Neural crest cell (in vitro differentiated cells): ENCODE measurements at places on chromosomes 5 and 9. TPM values are rescaled to one million over a fixed set of nuclear protein-coding genes. Genes with fewer than 3 reads are reported as not detected.

- H3K36me3 ChIP-seq: no peaks in the 10 kb centered on the region
- H3K27ac ChIP-seq: no peak overlapping the region
- DNase-seq: no peak
Observed at GRCh38 chr9:18394847-18395351, 79.1 kb upstream of the ADAMTSL1 start.

DNA sequence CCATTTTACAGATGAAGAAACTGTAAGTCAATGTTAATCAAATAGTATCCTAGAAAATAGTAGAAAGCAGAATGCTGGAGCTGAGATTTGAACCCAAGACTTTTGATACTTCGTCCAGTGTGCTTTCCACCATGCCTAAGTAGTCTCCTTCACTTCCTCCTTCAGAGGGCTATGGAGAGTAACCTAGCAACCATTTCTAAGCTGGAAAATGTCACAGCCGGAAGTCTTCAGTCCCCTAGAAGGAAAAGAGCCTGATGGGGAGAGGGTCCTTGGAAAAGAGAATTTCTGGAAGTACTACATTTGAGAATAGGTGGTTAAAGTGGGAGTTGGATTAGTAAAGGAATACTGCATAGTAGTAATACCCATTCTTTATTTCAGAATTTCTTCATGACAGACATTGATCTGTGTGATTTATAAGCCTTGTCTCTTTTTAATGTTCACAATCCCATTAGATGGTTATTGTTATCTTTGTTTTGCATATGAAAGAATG is 32.7 kb downstream of the PCDHAC2 start:
- no peak overlapping the region for H3K27ac ChIP-seq
- no peaks in the 10 kb centered on the region for H3K36me3 ChIP-seq
- peak overlapping the region; percentile 52 for H3K4me3 ChIP-seq
- no peak for DNase-seq

DNA sequence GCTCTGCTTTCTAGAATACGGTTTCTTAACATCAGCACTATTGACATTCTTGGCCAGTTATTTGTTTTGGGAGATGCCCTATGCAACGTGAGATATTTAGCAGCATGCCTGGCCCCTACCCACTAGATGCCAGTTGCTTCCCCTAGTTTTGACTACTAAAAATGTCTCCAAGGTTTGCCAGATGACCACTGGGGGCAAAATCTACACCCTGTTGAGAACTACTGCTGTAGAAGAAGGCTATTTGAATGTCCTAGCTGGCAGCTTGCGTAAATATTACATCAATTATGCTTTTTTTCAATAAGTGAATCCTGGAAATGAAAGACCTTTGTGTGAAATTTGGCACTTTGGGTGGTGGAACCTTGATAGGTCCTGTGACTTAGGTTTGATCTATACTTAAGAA is 5.0 kb downstream of the NCBP1 start:
- peaks cover 4% of the 10 kb centered on the region for H3K36me3 ChIP-seq
- peaks cover 22% of the 10 kb centered on the region for H3K4me1 ChIP-seq
- H3K4me3 ChIP-seq: no peak overlapping the region
- no peak overlapping the region for H3K27ac ChIP-seq
- DNase-seq: no peak

GRCh38 chr9:133074111-133074651 is 12.4 kb downstream of the CEL start:
- peaks cover 3% of the 10 kb centered on the region for H3K36me3 ChIP-seq
- H3K4me3 ChIP-seq: no peak overlapping the region
- H3K27ac ChIP-seq: peak overlapping the region; percentile 50
- no peaks in the 10 kb centered on the region for H3K4me1 ChIP-seq
- no peaks in the 10 kb centered on the region for H3K27me3 ChIP-seq

DNA sequence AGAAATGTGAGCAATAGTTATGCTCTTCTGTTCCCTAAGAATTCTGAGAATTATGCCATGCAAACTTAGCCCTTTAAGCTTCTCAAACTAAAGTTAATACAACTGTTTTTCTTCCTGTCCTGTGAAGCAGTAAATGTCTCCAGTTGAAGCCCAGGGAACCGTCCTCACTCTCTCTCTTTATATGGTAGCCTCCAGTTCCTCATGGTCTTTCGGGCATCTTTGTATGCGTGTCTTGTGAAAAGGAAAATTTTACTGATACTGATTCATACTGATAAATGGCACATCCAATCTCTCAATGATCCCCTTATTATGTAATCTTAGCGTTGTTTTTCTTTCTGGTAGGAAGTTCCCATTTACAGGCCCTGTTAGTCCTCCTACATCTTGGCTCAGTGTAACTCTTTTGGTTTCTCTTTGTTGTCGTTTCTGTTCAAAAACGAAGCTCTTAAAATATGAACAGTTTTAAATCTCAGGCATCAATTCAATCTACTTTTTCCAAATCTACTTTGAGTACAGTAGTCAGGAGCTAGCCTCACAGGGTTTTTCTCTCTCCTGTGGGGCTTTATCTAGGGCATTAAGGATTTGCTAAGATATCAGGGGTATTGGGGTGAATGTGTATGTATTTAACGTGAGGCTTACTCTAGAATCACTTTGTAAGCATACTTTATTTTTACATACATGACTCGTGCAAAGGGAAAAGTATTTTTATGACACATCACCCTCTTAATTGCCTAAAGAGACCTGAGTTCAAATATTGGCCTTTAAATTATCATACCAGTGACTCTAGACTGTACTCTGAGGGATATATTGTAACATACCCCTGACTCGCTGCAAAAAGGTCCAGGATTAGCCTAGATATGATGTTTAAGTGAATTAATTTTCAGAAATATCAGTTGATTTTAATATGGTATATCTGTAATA is 258.0 kb downstream of the NR3C1 start:
- DNase-seq: no peak
- H3K4me3 ChIP-seq: no peak overlapping the region
- H3K4me1 ChIP-seq: no peaks in the 10 kb centered on the region
- H3K27ac ChIP-seq: no peak overlapping the region
- no peaks in the 10 kb centered on the region for H3K36me3 ChIP-seq

DNA sequence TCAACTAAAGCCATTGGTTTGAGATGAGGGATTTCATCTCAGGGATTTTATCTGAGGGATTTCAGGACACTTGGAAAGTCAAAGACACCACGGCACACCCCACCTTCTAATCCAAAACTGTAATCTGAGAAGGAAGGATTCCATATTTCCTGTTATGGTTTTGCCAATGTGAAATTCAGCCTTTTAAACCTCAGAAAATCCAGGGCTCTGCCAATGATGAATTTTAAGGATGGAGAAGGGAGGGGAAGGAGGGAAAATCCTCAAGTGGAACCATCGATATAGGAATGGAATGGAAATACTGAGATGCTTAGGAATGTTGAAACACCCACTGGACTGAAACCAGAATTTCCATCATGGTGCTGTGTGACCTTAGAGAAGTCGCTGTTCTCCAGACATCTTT is 5.3 kb downstream of the C1QTNF3 start:
- peaks cover 73% of the 10 kb centered on the region for H3K4me1 ChIP-seq
- no peak overlapping the region for H3K27ac ChIP-seq
- H3K27me3 ChIP-seq: no peaks in the 10 kb centered on the region
- peaks cover 26% of the 10 kb centered on the region for H3K36me3 ChIP-seq
- no peak overlapping the region for H3K4me3 ChIP-seq

GRCh38 chr5:173745123-173745522 is 128.7 kb upstream of the BOD1 start:
- no peaks in the 10 kb centered on the region for H3K27me3 ChIP-seq
- H3K27ac ChIP-seq: no peak overlapping the region
- peaks cover 20% of the 10 kb centered on the region for H3K4me1 ChIP-seq
- DNase-seq: no peak
- no peak overlapping the region for H3K4me3 ChIP-seq

- no peak for DNase-seq
- no peak overlapping the region for H3K27ac ChIP-seq
- H3K4me1 ChIP-seq: peaks cover 18% of the 10 kb centered on the region
- H3K27me3 ChIP-seq: no peaks in the 10 kb centered on the region
Observed at GRCh38 chr9:95111716-95112115, 205.8 kb downstream of the FANCC start.

DNA sequence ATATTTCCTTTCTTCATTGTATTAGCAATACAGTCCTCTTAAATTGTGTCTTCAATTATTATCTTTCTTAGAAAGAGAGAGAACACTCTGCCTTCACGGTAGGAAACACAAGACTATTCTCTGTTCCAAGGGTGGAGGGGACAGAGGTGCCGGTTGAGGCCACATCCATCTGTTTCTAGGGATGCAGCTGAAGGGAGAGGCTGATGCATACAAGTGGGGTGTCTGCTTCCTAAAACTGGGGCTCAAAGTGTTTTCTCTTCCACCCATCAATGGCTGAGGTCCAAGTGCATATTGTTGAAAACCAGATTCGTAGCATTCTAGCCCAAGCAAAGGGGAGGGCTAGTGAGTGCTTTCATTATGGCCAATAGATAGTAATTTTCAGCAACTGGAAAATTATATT is 9.5 kb downstream of the IRX2 start:
- H3K4me1 ChIP-seq: peaks cover 64% of the 10 kb centered on the region
- peak overlapping the region; percentile 62 for H3K4me3 ChIP-seq
- peaks cover 9% of the 10 kb centered on the region for H3K36me3 ChIP-seq
- no peak for DNase-seq
- no peak overlapping the region for H3K27ac ChIP-seq

DNA sequence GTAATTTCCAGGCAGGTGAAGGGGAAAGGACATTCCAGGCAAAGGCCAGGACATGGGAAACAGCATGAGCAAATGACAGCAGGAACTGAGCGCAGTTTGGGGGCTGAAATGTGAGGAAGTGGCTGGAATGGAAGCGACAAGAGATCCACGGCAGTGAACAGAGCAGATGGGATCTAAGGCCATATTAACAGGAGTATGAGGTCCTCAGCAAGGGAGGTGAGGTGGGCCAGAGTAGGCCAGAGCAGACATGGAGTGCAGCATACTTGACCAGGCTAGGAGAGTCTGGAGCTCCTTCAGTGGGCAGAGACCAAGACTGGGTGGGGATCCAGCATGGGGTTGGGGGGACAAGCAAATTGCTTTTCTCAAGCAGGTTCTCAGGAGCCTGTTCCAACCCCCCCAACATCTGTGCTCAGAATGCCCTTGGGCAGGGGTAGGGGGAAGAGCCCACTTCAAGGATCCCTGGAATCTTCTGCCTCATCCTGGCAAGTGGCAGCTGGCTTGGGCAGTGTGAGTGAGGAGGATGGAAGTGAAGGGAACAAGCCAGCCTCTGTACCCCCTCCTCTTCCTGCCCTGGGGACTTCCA is 34.5 kb downstream of the DAB2IP start:
- H3K36me3 ChIP-seq: no peaks in the 10 kb centered on the region
- H3K27ac ChIP-seq: no peak overlapping the region
- no peaks in the 10 kb centered on the region for H3K27me3 ChIP-seq
- DNase-seq: no peak

DNA sequence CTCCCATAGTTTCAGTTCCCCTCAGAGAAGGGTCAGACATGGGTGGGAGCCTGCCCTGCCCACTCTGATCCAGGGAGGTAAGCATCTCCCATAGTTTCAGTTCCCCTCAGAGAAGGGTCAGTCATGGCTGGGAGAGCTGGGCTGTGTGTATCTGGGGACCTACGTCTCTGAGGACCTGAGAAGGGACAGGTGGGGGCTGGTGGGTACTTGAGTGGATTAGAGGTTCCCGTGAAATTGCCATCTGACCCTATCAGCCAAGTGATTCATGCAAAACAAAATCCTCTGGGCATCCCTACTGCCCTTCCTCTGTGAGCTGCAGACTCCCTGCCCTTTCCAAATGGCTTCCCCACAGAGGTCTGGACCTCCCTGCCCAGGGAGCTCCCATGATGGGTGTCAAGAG is 3.9 kb downstream of the ENHO start:
- H3K27ac ChIP-seq: no peak overlapping the region
- no peaks in the 10 kb centered on the region for H3K36me3 ChIP-seq
- peaks cover 6% of the 10 kb centered on the region for H3K4me1 ChIP-seq
- DNase-seq: no peak

- H3K4me3 ChIP-seq: no peak overlapping the region
- no peaks in the 10 kb centered on the region for H3K4me1 ChIP-seq
- H3K27me3 ChIP-seq: no peaks in the 10 kb centered on the region
- H3K27ac ChIP-seq: no peak overlapping the region
Observed at GRCh38 chr9:115362640-115363039, 244.7 kb upstream of the TNC start.

- peaks cover 17% of the 10 kb centered on the region for H3K36me3 ChIP-seq
- H3K27me3 ChIP-seq: no peaks in the 10 kb centered on the region
- DNase-seq: no peak
- H3K27ac ChIP-seq: no peak overlapping the region
- no peaks in the 10 kb centered on the region for H3K4me1 ChIP-seq
Observed at GRCh38 chr5:30698217-30698616, 495.3 kb upstream of the CDH6 start.

DNA sequence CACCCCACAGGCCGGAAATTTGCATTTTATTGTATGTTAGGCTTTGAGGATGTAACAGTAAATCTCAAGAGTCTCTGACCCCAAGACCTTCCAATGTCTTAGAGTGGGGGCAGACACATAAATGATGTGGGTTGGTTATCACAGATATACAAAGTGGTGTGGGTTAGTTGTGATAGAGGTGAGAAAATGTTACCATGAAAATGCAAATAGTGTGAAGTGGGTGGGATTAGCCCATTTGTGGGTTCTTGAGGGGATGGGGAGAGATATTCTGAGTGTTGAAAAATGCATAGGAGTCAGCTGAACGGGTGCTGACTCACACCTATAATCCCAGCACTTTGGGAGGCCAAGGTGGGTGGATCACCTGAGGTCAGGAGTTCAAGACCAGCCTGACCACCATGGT is 7.9 kb upstream of the RNF145 start:
- H3K27me3 ChIP-seq: peaks cover 3% of the 10 kb centered on the region
- no peak overlapping the region for H3K27ac ChIP-seq
- H3K36me3 ChIP-seq: no peaks in the 10 kb centered on the region
- H3K4me1 ChIP-seq: peaks cover 3% of the 10 kb centered on the region
- no peak for DNase-seq
- H3K4me3 ChIP-seq: no peak overlapping the region

TSSK1B gene
- total RNA-seq: 0.16 and 0.23 TPM in 2 replicates

ORM2 gene
- total RNA-seq: not detected in 2 replicates

OR1J2 gene
- not detected in 2 replicates for total RNA-seq

CDH6 gene
- 233 and 247 TPM in 2 replicates for total RNA-seq
